ENCODE measurements at places on chromosomes 2 and 18.

DNA sequence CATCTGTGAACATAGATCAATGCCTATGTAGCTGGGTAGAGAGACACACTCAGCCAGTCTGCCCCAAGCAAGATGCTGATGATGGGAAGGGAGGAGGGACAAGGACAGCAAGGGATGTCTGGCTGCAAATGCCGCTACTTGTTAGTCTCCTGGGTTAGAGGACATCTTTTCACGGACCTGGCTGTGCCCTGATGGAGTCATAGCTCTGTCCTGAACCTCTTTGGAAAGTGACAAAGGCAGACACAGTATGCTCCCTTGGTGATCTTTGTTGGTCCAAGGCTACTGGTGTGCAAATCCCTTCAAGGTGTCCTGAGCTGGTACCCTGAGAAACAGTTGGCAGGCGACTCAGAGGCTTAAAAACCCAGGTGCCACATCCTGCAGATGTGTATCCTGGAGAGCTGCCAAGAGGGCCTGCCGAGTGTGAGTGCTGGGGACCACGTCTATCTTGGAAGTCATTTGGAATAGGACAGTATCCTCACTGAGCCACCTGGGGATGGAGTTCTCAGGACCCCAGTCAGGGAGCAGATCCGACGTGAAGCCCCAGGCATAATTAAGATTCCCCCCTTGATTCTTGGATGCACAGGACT is 10.8 kb downstream of the FOSL2 start:
- no peak for DNase-seq

DNA sequence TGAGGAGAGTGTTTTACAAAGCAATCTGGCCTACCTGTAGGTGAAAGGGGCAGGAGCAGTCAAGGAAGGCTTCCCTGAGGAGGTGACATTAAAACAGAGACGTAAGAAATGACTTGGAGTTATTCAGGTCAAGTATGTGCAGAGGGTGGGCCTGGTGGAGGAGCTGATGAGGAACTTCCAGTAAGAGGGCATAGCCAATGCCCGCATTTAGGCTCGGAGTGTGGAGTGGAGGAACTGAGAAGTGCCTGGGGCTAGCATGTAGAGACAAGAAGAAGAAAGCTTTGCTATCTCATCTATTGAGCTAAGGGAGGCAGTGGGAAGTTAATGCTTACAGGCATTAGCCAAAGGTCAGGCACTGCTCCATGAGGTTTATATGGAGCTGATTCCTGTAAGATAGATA is 312.2 kb downstream of the ZNF521 start:
- DNase-seq, result no peak

DNA sequence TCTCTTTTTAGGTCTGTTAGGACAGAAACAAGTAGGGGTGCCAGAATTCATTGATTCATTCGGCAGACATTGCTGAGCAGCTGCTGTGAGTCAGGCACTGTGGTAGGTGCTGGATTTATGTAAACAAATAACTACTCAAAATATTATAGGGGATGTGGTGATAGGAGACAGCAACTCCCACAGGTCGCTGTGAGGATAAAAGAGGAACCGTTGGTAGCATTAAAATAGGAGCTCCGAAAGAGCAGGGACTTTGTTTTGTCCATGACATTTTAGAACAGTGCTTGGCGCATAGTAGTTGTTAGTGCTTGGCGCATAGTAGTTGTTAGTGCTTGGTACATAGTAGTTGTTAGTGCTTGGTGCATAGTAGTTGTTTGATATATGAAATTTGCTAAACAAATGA is 29.2 kb downstream of the ATP6V1C2 start:
- DNase-seq, result no peak

DNA sequence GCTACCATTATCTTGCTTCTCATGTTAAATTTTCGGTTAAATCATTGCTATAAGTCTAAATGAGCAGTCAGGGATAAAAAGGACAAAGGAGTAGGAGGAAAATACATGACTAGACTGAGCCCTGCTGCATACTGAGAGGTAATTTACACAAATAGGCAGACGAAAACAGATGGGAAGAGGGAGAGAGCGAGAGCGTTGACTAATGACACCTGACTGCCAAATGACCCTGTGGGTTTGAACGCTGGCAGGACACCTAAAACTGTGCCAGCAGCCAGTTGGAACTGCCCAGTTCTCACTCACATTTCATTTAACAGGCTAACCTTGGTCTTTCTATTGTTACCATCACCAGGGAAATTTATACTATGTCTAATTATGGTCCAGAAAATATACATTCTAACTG is 978.2 kb downstream of the CPS1 start:
- no peak for DNase-seq

DNA sequence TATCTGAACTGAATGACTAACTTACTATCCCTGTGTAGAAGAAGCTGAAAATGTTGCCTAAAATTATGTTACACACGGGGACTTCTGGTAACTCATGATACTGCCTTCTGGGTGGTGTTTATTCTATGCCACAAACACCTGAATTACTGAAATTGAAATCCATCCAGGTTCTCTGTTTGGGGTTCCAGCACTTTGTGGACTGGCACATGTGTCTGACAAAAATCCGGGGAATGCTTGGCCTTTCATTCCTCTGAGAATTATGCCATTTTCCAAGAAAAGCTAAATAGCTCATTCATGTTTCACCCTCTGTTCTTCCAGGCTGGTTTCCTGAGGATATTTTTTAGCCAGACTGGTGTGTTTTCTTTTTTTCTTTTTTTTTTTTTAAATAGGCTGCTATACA is 59.5 kb upstream of the POU3F3 start:
- no peak for DNase-seq

DNA sequence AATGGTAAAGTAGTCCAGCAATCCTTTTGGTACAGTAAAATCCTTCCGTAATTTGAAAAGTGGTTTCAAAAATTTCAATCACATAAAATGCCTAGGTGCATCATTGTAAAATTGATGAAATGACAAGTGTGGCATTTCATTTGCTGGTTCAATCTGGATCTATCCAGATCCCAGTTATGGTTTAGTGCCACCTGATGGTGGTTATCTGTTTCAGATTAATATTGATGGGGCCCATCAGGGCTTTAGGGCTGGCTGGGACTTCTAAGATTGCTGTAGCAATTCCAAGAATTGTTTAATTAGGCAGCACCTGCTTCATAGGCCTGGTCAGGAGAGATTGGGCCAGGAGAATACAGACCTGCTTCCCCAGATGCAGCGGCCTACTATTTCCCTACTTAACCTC is 55.5 kb upstream of the PIK3C3 start:
- no peak for DNase-seq

- no peak for DNase-seq
Observed at GRCh38 chr2:230564805-230565779, 147.6 kb upstream of the CAB39 start.

DNA sequence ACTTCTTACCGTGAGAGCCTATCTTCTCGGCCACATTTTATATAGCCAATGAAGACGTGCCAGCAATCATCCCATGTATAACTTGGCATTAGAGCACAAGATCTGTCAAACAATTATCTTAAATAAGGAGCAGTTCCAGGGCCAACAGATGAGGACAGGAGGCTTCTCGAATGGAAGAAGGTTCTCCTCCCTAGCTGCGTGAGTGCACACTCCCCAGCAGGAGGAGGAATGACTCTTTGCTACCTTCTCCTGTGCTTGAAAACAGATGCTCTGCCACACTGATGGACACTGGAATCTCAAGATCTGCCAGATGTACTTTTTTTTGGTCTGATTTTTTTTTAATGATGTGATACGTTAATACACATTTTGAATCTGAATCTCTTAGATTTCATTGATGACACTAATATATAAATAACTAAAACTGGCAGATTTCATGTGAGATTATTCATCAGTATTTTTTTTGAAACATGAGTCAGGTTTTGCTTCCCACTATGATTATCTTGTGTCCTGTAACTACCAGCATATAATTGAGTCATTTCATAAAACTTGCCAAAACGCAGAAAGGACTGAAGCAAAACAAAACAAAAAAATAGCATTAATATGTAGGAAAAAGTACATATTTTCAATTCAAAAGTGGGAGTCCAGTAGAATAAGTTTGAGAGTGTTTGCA is 626 bp upstream of the VIT start:
- DNase-seq, result no peak

DNA sequence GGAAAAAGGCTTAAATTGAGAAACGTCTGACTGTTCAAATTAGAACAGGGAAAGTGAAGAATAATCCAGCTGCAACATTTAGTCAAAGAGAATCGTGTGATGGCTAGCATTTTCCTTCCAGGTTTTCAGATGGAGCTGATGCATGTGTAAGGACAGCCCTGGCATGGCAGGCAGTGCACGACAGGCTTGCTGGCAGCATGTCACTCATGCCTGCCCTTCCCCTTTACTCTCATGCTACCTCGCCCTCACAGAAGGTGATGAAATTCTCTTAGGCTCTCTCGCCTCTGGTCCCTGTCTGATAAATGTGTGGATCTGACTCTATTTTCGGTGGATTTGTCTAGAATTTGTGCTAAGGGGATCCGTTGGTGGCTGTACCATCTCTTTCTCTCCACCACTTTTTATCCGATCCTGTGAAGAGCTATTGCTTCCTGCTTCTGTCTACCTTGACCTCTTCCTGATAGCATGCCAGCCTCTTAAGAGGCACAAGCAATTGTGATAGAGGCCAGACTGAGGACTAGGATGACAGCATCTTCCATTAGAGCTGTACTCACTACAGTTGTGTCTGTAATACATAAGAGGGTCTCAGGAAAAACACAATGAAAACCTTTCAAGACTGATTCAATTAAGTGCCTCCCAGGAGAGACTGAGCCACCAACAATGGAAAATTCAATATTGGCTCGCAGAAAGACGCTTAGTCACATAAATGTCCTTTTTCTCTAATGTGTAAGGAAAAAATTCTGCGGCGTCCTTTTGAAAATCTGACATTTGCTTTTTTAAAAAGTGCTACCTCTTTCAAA is 65.6 kb upstream of the NOSTRIN start:
- DNase-seq, result no peak

DNA sequence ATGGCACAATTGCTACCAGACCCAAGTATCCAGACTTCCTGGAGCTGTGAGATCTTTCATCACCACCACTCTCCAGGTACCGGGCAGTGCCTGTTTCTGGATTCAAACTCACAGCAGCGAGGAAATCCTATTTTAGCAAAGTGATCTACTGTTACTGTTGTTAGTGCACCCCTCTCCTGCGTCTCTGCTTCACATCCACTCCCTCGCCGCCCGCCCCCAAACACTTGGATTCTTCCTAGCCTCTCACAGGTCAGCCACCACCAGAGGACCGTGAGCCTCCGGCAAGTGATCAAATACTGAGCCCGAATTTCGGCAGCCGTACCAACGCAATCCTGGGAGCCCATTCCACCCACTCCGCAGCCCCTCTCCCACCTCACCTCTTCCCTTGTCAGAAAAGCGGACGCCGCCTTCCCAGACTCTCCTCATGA is 519 bp downstream of the METTL4 start:
- peak; percentile 41 for DNase-seq
